ENCODE measurements at places on chromosomes 3 and 15.

DNA sequence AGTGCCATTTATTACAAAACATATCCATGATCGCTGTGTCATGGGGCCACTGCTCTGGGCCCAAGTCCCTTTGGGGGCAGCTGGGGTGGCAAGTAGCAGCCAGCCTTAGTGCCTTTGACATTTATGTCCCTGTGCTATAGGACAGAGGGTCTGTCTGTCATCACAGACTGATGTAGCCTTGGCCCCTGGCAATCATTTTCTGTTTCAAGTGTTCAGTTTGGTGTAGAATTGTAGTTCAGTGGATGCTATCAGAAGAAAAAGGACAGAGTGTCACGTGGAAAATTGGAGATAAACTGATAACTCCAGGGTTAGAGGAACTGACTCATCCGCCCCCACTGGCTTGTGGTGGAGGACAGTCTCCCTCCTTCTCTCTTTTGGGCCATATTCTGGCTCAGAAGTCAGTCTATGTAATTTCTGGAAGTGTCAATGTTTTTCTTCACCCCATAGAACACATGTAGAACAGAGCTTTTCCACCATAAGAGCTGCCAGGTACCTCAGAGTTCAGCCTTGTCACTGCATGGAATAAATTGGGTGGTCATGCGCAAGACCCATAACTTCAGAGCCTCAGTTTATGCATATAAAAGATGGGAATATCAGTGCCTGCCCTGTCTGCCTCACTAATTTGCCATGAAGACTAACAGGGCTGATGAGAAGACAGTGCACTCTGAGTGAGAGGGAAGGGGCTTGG is 4.5 kb upstream of the MRPS22 start:
- DNase-seq: no peak

DNA sequence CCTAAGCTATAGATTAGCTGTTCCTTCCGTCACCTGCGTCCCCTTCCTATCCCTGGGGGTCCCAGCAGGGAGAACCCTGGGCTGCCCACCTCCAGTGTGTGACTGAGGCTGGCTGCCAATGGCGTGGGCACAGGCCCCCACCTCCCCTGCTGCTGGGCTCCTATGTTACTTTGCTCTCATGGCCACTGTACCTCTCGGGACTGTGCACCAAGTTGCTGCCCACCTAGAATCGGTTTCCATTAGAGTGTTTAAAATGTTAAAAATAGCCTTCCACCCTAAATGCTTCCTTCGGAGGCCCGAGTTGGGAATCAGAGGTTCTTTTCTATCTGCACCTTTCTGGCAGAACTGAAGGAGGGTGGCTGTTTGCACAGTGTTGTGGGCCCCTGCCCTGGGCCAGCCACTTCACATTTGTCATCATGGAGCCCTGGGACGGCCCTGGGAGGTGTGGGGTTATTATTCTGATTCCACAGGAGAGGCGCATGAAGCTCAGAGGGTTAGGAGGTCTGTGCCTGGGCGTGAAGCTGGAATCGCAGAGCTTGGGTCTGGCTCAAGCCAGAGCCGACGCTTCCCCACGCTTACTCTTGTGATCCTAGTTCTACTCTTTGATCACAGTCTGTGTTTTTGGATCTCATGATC is 29.1 kb downstream of the IRAK2 start:
- no peak for DNase-seq

DNA sequence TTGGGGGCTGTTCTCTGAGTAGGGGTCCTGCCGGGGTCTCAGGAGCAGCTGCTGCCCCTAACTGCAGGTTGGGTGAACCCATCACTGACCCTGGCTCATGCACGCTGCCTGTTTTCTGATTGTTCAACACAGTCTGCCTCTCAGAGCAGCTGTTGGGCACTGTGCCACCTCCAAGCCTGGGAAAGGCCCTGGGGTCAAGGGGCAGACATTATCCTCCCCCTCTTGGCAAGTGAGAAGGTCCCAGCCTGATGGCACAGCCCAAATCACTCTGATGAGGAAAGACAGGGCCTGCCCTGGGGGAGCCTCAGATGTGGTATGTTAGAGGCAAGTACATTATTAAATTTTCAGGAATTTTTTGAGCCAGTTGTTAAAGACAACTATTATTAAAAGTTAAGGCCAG is 14.1 kb upstream of the GNAT1 start:
- DNase-seq: no peak

DNA sequence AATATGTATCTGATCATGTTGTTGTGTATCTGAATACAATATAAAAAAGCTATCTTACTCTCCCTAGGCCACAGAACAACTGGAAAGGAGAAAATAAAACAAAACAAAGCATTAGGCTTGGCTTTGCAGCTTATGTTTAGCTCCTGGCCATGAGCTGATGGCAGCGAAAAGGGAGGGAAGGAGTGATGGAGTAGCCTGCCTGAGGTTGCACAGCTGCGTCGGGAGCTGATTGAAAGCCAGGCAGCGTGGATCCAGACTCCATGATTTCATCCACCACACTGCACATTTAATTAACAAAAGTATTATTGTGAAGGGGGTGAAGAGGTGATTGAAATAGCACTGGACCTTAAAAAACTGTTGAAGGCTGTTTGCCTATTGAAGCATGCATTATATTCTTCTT is 212.2 kb downstream of the GABRG3 start:
- no peak for DNase-seq

GRCh38 chr15:80447077-80447476 is 42.9 kb downstream of the ARNT2 start:
- DNase-seq: no peak

GRCh38 chr15:39226169-39226937 is 354.5 kb upstream of the THBS1 start:
- no peak for DNase-seq

DNA sequence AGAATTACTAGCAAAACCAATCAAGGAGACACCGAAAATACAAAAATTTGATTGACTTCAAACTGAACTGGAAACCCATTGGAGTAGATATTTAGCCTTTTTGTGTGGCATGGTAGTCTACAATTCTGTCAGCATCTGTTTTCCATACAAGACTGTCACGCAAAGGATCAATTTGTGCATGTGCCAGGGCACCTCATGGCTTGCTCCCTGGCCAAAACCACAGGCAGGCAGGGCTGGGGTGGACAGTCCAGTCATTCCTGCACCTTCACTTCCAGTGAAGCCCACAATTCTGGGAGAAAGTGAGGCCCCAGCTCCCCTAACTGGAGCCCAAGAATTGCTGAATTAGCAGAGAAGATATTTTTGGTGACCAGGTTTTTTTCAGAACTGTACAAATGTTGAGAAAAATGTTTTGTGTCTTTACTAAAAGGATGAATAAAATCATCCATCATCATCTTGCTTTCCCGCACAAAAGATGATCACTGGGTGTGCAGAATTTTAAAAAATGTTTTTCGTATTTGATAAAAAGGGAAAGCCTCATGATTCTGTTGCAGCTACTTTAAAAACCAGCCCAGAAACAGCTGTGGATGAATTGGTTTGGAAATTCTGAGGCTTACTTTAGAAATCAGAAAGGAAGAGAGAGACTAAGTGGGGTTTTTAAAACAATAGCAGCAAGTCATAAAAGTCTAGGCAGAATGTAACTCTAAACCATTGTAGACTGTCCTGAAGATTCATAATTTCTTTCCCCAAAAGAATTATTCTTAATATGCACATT is 86.4 kb downstream of the PCCB start:
- no peak for DNase-seq

- no peak for DNase-seq
Measured at GRCh38 chr15:73375012-73375411, 6.3 kb upstream of the HCN4 start.

- no peak for DNase-seq
Measured at GRCh38 chr3:127849368-127849767, 27.1 kb upstream of the MGLL start.

- no peak for DNase-seq
Measured at GRCh38 chr3:195101927-195102608, 168.9 kb downstream of the XXYLT1 start.

GRCh38 chr15:98311566-98312188 is 336.7 kb upstream of the IGF1R start:
- DNase-seq: peak; percentile 49

DNA sequence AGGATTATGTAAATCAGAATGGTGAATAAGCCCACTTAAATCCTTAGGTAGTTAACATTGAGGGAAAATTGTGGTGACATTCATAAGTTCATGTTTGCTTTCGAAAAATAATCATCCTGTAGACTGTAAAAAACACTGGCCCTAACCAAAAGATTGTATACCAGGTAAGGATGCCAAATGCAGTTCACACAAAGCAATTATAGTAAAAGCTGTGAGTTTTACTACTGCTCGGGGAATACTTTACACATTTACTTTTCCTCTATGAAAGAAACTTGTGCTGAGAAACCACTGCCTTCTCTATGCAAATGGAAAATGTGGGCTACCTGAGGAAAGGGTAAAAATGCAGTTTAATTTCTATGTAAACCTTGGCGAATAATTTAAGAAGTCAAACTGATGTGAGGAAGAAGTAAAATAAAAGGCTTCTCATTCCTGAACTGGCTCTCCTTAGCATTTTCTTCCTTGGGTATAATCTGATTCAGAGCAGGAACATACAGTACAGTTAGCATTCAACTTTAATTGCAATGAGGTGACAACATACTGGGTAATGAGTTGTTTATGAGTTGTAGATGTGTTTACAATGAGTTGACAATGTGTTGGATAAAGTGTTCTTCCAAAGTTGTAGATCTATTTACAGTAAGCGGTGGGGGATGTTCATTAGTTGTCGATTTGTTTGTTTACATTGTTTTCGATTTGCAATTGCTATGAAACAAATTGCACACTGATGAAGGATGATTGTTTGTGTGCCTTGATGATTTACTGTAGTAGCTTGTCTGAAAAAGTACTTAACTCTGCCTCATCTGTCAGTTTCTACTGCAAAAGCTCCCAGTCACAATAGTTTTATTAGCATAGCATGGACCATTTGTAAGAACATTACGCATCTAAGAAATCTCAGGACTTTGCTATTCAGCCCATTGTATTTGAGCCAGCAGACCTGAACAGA is 453.0 kb upstream of the DPH6 start:
- DNase-seq: no peak

GRCh38 chr3:119395923-119396358 is 67.5 kb downstream of the TMEM39A start:
- no peak for DNase-seq

GRCh38 chr3:167467848-167468611 is 5.8 kb downstream of the SERPINI2 start:
- DNase-seq: no peak

- DNase-seq: no peak
Measured at GRCh38 chr15:41647262-41647661, 12.9 kb upstream of the MGA start.

- DNase-seq: no peak
Measured at GRCh38 chr3:136149667-136150066, 46.5 kb downstream of the MSL2 start.

DNA sequence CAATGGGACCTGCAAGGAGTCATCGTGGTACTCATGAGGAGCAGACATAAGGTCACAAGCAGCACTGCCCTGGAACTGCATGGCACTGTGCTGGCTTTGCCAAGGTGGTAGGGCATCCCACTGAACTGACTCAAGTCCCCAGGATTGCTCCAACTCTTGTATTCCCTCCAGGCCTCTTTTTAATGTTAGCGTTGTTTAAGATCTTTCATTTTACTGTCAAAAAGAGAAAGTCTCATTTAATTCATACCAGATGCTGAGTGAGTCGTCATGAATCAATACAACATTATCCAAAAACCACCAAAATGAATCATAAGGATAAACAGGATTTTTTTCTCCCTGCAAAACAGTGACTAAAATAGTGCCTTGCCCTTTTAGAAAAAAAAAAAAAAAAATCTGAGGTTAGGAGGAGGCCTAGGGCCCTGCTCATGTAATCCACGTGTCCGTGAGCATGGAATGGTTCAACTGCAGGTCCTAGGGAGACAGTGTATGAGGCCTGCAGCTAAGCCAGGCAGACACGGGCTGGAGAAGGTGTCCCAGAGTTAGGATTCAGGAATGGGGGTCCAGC is 36.7 kb upstream of the BLM start:
- no peak for DNase-seq

DNA sequence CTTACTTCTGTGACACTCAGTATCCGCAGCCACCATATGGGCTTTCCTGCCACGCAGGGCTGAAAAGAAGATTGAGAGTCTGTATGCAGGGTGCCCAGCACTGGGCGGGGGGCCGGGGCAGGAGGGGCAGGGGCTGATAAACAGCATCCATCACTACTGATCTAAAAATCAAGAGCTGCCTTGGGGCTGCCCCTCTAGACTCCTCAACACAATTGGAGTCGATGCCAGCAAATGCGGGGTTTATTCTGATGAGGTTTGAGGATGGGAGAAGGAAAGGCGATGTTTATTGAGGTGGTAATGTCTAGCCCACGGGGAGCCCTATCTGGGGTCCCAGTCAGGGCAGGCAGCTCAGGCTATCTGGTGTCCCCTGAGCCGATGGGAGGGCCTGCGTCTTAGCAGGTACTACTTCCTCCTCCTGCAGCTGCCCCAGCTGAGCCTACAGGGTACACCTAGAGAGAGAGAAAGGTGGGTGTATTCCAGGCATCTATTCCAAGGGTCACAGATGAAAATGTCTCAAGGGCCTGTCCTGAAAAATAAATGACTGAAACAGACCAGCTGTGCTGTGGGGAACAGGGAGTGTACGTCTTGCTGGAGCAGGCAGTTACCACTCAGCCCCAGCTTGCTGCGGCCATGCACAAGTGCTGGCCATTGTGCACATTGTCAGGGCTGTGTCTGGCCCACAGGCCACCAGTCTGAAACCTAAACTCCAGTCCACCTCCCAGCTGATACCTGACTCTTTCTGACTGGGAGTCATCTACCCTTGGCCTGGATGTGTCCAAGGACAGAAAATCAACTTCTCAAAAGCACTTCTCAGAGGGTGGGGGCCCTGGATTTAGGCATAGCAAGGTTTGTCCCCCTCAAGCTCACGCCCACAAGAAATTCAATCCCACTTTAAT is 19.5 kb downstream of the ISG20 start:
- no peak for DNase-seq

DNA sequence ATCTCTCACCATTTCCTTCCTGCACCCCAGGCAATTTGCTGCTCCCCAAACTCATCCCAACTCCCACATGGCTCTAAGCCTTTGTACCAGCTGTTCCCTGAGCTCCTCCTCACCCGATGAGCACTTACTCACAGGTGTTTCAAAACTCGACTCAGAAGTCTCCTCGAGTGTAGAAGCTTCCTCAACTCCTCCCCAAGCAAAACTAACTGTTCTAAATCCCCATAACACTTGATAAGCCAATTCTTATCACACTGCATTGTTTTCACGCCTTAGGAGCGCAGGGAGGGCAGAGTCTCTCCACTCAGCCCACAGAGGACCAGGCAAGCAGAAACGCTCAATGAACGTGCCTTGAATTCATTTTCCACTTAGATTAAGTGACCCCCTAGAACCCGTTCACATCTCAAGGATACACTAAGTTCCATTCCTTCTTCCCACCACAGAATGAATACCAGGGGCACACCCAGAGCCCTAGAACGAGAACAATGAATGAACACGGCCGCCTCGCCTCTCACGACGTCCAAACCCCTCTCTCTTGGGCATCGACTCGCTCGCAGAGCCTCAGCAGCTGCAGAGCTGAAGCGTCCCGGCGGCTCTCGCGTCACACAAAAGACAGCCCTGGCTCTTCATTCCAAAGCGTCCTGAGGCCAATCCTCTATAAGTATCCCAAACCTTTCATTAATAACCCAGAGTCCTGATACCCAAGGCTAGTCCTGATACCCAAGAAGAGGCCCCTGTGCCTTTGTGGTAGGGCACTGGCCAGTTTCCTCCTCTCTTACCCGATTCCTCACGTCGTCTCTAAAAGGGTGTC is 1.1 kb downstream of the RAF1 start:
- peak; percentile 17 for DNase-seq
